Skin of body (tissue), 3 donors: ENCODE measurements at places on chromosomes 6 and 20. TPM values are rescaled to one million over a fixed set of nuclear protein-coding genes. Genes with fewer than 3 reads are reported as not detected.

GRCh38 chr6:152529369-152529768 is 107.8 kb downstream of the SYNE1 start:
- no peak for DNase-seq

GRCh38 chr20:35467339-35468224 is 12.2 kb downstream of the CEP250 start:
- no peak for DNase-seq

- peak; percentile 35 for DNase-seq
Observed at GRCh38 chr6:144912474-144912873, 627.3 kb downstream of the UTRN start.

DNA sequence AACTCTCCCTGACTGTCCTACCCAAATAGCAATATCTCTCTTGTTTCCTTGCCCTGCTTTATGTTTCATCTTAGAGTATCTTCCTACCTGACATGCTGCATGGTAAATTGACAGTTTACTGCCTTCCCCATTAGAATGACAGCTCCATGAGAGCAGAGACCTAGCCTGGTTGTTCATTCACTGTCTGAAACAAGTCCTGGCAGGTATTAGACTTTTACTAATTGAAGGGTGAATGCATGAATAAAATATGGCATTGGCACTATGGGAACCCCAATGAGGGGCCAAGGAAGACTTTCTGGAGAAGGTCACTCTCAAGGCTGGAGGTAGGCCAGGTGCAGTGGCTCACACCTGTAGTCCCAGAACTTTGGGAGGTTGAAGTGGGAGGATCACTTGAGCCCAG is 3.8 kb upstream of the CITED2 start:
- DNase-seq: no peak

Gene NRSN1
- total RNA-seq: 0.39 TPM

Gene ZGPAT
- 9.8 TPM for total RNA-seq

Gene RIMS1
- 1.8 TPM for total RNA-seq

GRCh38 chr20:59680148-59680650 is 75.9 kb downstream of the PHACTR3 start:
- no peak for DNase-seq
